ENCODE measurements at places on chromosomes 11 and 22.
A peak's percentile ranks its signal among the peaks of the same experiment; 100 is the strongest.

- no peak for DNase-seq
Measured at GRCh38 chr11:78981153-78981552, 406.5 kb upstream of the NARS2 start.

GRCh38 chr11:87263979-87264378, 226.2 kb downstream of the TMEM135 start:
- peak; percentile 27 for DNase-seq

DNA sequence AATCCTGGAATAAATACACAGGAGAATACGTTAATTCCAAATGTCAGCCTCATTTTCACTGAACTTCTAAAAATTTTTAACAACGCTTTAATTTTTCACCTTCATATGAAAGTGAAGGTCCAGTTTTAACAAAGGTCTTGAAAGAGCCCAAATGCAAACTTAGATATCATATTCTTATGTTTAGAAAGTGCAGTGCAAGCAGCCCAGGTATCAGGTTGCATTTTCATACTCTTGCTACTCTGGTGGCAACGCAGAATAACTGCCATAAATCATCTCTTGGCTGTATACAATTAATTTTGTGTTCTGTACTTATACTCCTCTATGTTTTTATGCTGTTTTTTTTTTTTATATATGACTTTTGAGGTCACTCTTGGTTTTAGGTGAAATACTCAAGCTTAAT, 496.7 kb upstream of the ARHGAP42 start:
- DNase-seq = no peak

GRCh38 chr22:28398981-28399380, 280.7 kb downstream of the TTC28 start:
- no peak for DNase-seq

DNA sequence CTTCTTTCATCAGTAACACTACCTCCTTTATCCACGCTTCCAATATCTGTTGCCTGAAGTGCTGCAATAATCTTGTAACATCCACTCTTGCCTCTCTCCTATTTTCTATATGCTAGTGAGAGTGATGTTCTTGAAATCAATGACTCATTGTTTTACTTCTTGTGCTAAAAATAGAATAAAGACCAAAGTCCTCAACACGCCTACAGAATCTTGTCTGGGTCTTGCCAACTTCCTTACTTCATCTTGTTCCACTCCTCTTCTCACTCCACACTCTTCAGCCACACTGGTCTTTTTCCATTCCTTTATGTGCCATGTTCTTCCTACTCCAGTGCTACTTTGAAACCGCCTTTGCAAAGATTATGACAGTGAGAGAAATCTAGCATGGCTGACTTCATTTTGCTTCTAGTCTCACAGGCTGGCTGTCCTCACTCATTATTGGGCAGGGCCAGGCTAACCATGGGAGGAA, 136.4 kb downstream of the CCDC81 start:
- DNase-seq = peak; percentile 76

DNA sequence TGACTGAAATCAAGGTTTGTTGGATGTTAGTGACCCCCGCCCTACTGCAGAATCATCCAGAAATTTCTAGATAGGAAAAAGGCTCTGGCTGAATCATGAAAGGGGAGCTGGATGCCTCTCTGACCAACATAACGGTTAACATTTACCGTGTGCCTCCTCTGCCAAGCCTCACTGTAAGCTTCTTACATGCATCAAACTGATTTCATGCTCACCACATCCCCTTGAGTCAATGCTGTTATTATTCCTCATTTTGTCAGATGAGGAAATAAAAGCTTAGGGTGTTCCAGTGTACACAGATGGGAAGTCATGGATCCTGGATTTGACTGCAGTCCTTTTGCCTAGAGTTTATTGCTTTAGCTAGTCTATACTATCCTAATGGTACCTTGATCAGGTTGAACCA, 5.9 kb upstream of the HMOX1 start:
- DNase-seq = no peak
